ENCODE measurements at places on chromosomes 13 and 19. TPM values are rescaled to one million over a fixed set of nuclear protein-coding genes. Genes with fewer than 3 reads are reported as not detected.

DNA sequence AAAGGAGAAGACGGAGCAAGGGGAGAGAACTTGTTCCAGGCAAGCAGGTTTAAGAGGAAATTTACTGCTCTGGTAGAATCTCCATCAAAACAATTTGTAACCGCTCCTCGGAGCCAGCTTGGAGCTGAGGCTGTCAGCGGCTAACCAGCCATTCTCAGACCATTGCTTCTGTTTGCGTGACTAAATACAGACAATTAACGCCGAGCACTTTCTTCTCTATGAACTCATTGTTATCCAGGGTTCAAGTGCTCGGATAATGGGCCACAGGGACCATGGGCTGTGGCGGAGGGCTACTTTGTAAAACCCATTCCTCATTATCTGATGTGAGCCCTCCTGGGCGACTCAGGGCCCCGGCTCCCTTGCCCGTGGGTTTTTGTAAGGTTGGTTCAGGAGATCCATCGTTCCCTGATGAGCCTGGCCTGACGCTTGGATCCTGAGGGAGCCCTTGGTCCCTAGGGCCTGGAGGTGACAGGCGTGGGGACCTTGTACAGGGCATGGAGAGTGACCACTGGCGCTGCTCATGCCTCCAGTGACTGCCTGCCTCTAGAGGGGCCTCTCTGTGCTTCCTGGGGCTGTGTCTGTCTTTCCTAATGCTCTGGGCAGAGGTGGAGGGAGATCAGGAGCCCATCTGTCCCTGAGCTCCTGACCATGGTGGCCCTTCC lies 61.5 kb upstream of the ZNF536 start:
- DNase-seq = no peak

Gene DCT
- under 0.01 TPM for total RNA-seq

Gene CFAP97D2
- not detected for total RNA-seq

GRCh38 chr19:52237771-52238400 lies 31.5 kb upstream of the ZNF766 start:
- peak; percentile 41 for DNase-seq

GRCh38 chr13:50735071-50735470 lies 108.4 kb downstream of the DLEU7 start:
- DNase-seq = no peak

DNA sequence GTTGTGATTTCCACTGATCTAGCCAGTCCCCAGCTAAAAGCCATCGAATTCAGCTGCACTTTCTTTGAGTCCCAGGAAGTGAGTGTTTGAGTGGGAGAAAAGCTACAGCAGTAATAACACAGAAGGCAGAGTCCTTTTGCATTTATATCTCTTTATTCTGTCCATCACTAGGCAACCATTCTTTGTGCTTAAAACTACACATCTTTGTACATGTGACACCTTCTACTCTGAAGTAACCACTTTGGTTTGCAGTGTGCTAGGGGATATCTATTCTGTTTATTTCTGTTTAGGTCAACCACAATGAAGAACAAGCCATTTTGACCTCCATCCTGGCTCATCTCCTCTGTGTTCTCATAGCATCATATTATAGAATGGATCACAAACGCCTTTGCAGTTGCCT lies 226.0 kb upstream of the SERP2 start:
- no peak for DNase-seq

Gene RFPL4AL1
- total RNA-seq = not detected

- no peak for DNase-seq
Measured at GRCh38 chr13:81480634-81481033, 1139.7 kb upstream of the SPRY2 start.

DNA sequence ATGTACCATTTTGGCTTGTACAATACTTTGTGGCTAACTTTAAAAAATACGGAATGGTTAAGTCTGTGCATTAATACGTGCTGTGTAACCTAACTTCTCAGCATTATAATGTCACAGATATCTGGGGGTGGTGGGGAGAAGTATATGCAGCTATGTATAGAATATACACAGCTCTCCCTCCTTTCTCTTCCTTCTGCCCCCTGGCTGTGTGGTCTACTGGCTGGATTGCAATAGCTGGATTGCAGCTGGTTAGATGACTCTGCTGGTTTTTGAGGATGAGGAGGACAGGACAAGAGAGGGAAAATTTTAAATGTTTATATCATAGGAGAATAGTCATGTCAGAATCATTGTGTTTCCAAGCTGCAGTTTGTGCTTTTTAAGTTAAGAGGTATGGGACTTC lies 9.7 kb downstream of the RNASEH2B start:
- DNase-seq = no peak

Gene C19orf53
- 30.4 TPM for total RNA-seq

Gene ZNF844
- total RNA-seq = 9.4 TPM

Gene DMPK
- total RNA-seq = 1.1 TPM

- no peak for DNase-seq
Measured at GRCh38 chr19:3979289-3979673, 6.0 kb downstream of the EEF2 start.

- no peak for DNase-seq
Measured at GRCh38 chr19:57947088-57947418, 453 bp downstream of the ZNF256 start.

DNA sequence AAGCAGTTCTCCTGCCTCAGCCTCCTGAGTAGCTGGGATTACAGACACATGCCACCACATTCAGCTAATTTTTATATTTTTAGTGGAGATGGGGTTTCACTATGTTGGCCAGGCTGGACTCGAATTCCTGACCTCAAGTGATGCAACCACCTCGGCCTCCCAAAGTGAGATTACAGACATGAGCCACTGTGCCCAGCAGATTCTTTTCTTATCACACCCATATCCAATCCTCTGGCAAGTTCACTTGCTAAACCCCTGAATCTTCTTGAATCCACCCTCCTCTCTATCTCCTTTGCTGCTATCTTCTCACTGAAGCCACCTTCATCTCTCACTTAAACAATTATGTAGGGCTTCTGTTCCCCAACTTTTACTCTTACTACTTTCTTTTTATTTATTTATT lies 17.5 kb downstream of the TMEM143 start:
- DNase-seq = no peak

- no peak for DNase-seq
Measured at GRCh38 chr13:27774169-27774568, 18.1 kb upstream of the GSX1 start.

DNA sequence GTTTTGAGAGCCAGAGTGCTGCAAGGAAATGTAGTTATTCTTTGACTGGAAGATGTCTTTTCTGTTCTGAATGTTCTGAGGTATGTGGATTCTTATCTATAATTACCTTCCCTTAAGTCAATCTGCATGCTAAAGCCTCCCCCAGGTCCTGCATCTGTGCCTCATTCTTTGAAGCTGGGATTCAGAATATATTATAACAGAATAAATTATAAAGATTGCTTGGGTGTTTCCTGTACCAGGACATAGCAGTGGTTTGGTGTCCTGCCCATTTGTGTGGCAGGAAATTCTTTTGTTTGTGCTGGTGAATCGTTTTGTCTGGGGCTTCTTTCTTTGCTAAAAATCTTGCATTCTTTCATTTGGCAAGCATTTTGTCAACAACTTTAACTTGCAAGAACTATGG lies 60.2 kb downstream of the ITGBL1 start:
- DNase-seq = no peak

- no peak for DNase-seq
Measured at GRCh38 chr19:48452289-48453190, 2.8 kb upstream of the KCNJ14 start.
